ENCODE measurements at places on chromosomes 12 and 14.
A peak's percentile ranks its signal among the peaks of the same experiment; 100 is the strongest.

DNA sequence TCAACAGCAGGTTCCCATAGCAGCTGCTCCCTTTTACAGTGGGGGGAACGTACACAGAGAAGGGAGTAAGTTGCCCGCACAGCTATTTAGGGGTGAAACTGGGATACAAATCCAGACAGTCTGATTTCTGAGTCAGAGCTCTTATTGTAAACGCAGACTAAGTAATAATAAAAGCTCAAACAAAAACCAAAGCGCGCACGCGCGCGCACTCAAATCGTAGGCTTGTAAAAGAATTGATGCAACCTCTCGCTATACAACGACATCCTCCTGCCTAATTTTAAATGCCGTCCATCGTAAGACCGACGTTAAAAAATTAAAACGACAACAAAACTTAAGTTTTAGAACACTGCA is 747 bp upstream of the DACT1 start:
- DNase-seq = peak; percentile 20

- no peak for DNase-seq
Observed at GRCh38 chr12:60393093-60393492, 797.3 kb downstream of the SLC16A7 start.

DNA sequence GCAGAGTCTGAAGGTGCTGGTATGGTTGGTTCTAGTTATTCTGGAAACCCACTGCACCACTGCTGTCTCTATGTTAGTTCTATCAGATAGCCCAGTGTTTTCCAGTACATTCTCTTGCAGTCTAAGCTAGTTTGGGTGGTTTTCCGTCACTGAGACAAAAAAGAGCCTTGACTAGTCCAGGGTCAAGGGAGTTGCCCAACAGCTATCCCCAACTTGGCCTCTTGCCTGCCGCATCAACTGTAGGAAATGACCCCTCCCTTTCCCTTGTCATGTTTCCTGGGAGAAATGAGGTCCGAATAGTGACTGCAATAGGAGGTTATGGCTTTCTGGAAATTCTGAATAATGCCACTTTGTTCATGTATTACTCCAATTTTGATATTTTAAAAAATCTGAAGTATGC is 160.4 kb downstream of the EFCAB11 start:
- no peak for DNase-seq

DNA sequence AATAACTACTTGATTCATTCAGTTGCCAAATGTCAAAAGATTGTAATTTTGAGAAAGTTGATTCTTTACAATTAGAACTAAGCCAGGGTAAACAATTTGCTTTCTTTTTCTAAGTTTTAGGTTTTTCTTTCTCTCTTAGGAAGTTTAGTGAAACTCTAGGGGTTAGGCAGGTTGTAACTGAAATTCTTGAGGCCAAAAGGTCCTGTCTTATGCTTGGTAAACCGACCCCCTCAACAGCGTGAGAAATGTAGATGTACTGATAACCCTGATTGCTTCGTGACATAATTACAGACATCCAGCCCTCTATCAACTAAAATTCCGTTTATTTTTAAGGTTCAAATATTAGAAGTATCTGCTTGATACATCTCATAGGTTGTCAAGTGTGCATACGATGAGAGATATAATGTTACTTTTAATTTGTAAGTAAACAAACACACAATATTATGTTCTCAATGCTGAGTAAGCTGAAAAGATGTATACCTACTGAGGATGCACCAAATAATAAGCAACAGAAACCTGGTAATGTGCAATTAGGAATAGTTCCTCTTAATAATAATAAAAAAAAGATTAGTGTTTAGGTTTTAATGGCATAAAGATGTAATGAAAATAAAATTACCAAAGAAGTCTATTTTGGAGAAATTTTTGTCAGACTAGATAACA is 7.2 kb downstream of the FUT8 start:
- no peak for DNase-seq

- DNase-seq = no peak
Observed at GRCh38 chr14:33675415-33676130, 275.3 kb downstream of the EGLN3 start.

- peak; percentile 86 for DNase-seq
Observed at GRCh38 chr12:80412343-80412953, 31.6 kb upstream of the PTPRQ start.

Measured in NCI-H82 (cell line).